Iris pigment epithelial cell (primary cell): ENCODE measurements at places on chromosomes 4 and X.

DNA sequence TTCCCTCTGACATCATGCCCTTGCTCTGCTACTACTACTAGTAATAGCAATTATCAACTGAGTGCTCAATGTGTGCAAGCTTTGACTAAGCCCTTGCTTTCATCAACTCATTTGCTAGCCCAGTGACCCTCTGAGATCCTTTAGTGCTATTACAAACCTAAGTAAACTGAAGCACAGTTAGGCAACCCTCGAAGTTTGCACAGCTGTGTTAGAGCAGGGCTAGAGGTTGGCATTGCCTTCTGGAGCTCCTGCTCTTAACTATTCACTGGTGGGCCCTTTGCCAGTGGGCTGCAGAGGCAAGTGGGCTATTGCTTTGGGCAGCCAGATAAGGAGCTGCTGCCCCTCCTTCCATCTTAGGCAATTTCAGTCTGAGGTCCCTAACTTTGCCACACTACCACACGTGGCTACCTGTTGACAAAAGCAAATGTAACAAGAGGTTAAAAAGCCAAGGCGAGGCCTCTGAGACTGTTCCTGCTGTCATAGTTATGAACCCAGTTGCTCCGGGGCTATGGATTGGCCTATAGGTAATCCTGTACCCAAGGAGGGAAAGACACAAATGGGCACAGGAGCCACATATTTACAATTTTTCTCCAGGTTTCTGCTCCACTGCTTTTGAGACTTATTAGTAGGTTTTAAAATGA, 41.5 kb upstream of the ANKRD50 start:
- DNase-seq, result no peak

DNA sequence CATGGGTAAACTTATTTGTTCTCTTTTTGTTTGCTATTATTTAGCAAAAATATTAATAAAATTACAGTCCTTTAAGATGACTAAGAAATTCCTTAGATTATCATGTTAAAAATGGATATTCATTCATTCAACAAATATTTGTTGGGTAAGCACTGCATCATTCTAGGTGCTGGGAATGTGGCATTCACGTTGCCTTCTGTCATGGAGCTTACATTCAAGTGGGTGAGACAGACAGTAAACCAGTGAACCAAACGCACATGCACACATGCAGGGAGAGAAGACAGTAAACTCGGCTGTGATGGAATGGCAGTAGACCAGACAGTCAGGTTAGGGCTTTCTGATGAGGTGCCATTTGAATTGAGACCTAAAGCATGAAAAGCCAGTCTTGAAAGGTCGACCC, 91.8 kb downstream of the STOX2 start:
- peak; percentile 74 for DNase-seq

GRCh38 chr4:146883070-146883469, 62.6 kb downstream of the TTC29 start:
- DNase-seq, result no peak

DNA sequence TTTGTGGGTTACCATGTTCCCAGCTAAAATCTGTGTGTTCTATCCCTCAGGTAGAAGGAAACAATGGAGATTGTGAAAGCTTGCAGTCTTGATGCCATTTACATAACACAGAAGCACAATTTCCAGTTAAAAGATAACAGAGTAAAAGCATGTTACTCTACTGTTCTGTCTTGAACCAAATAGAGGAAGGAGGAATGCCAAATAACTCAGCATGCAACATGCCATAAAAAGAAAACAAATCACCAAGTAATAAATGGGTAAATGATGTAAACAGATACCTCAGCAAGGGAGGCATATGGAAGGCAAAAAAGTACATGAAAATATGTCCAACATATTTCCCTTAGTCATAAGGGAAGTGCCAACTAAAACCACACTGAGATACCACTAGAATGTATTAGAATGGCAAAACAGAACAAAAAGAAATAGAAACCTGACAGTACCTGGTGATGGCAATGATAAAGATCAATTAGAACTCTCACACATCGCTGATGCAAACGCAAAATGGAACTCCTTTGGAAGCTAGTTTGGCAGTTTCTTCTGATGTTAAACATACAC, 502.6 kb upstream of the HS3ST1 start:
- no peak for DNase-seq

- peak; percentile 93 for DNase-seq
Measured at GRCh38 chr4:184815046-184815877, 10.5 kb downstream of the ACSL1 start.

DNA sequence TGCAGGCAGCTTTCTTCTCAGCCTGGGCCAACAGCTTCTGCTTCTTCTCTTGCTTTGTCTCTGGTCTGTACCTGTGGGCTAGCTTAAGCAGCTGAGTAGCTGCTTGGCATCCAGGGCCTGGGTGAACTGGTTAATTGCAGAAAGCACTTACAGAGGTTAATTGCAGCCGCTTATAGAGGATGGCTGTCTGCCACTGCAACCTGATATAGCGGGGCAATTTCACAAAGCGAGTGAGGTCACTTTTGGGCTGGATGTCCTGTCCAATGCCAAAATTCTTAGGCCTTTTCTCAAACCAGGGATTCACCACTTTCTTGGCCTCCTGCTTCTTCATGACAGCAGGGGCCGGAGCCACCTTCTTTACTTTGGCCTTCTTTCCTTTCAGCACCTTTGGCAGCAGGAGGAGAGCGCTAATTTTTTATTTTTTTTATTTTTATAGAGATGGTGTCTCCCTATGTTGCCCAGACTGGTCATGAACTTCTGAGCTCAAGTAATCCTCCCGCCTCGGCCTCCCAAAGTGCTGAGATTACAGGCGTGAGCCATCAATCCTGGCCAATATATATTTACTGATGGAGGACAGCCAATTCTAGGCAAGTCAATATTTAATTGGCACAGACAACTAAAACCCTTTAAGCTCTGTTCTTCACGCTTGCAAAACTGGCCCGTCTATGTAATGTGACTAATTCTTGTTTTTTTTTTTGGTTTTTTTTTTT, 61.0 kb downstream of the ENOPH1 start:
- DNase-seq, result no peak

GRCh38 chrX:13276991-13277390, 42.9 kb downstream of the ATXN3L start:
- DNase-seq, result no peak
